ENCODE measurements at places on chromosomes 1 and 21. TPM values are rescaled to one million over a fixed set of nuclear protein-coding genes. Genes with fewer than 3 reads are reported as not detected.

The CC2D1B gene
- 39.4 TPM for total RNA-seq

The KCNK1 gene
- 17.1 TPM for total RNA-seq

The SYT2 gene
- total RNA-seq = 1.1 TPM

The CFHR2 gene
- not detected for total RNA-seq

The SPAG17 gene
- 1.1 TPM for total RNA-seq

The FLG2 gene
- total RNA-seq = not detected

The ADAMTSL4 gene
- total RNA-seq = 15.9 TPM

The LRRC3 gene
- total RNA-seq = 2.3 TPM

The SLC22A15 gene
- total RNA-seq = 2.0 TPM

The ITGB2 gene
- total RNA-seq = 20.2 TPM

The F3 gene
- total RNA-seq = 5.9 TPM

The C1orf167 gene
- total RNA-seq = 0.82 TPM

The KCNK2 gene
- total RNA-seq = 3.0 TPM

The MSH4 gene
- total RNA-seq = 0.26 TPM

The STYXL2 gene
- not detected for total RNA-seq

The GJA8 gene
- not detected for total RNA-seq
